Stimulated activated naive CD8-positive, alpha-beta T cell treated with anti-CD3 and anti-CD28 coated beads, Interleukin-15, amount 100 ng/mL, for 72 hours (primary cell): ENCODE measurements at places on chromosomes 4 and X.

- DNase-seq, result peak; percentile 23
Measured at GRCh38 chr4:153204728-153205648, 745 bp downstream of the TRIM2 start.

- DNase-seq, result no peak
Measured at GRCh38 chr4:181661923-181662322, 581.3 kb upstream of the TENM3 start.

- no peak for DNase-seq
Measured at GRCh38 chrX:68261060-68261672, 172.1 kb downstream of the OPHN1 start.

- no peak for DNase-seq
Measured at GRCh38 chr4:86132468-86132867, 227.4 kb downstream of the MAPK10 start.

GRCh38 chr4:154591890-154592289, 1.3 kb upstream of the FGA start:
- no peak for DNase-seq

DNA sequence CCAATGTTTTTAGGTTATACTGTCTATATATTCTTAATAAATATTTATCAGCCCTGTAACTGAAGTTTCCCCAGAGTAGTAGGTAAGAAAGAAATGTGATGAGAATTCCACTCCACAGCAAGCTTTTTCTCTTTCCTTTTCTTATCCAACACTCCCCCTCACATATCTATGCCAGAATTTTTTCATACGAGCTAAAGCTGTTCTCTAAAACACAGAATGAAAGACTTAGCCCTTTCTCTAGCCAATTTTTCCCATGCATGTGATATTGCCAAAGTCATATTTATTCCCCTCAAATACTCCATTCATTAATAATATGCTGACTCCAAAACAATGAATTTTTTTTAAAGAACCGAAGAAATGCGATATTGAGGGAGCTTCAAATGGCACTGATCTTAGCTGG, 32.3 kb downstream of the VEGFC start:
- DNase-seq, result no peak

DNA sequence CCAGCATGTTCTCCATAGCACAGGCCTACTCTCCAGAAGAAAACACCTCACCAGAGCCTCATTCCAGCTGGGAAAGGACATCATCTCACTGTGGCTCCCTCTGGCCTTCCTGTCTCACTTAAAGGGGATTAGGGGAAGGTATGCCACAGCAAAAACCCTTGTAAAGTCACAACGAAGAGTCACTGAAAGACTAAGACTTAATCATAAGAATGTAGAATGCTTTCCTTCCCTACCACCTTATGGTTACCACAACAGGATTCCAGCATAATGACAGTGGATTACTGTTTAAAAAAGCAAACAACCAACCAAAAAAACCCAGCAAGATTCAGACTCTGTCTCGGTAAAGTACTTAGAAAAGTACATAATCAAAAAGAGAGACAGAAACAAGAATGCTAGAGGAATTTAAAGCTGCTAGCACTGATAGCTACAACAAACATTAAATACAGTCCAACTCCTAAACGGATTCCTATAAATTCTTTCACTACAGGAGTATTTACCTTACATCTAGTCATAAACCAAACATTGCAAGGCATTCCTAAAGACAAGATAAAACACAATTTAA, 75.1 kb downstream of the BANK1 start:
- DNase-seq, result no peak

DNA sequence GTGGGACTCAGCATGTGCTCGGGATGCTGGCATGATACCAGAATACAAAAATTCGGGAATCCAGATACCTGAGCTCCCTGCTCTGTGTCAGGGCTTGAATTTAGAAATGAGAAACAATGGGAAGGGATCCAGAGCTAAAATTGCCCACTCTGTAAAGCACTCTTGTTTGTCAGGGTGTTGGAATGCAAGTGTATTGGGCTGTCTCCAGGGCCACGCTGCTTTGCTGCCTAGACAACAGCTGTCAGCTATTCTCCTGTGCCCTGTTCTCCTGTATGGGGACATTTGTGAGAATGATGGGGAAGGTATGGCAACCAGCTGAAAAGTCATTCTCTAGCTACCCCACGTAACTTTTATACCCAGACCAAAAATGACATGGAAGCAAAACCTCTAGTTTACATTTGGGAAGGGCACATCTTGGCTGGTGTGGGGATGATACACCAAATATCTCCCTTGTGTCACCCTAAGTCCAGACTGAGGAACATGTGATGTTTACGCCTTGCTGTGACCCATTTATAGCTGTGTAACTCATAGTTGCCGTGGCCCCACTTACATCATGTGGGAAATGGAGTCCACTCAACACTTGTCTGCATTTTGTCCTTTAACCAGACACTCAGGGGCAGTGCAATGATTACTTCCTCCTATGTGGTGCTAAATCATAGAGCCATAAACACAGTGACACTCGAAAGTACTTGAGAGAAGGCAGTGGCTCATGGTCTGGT, 46.6 kb downstream of the SMPX start:
- DNase-seq, result no peak

DNA sequence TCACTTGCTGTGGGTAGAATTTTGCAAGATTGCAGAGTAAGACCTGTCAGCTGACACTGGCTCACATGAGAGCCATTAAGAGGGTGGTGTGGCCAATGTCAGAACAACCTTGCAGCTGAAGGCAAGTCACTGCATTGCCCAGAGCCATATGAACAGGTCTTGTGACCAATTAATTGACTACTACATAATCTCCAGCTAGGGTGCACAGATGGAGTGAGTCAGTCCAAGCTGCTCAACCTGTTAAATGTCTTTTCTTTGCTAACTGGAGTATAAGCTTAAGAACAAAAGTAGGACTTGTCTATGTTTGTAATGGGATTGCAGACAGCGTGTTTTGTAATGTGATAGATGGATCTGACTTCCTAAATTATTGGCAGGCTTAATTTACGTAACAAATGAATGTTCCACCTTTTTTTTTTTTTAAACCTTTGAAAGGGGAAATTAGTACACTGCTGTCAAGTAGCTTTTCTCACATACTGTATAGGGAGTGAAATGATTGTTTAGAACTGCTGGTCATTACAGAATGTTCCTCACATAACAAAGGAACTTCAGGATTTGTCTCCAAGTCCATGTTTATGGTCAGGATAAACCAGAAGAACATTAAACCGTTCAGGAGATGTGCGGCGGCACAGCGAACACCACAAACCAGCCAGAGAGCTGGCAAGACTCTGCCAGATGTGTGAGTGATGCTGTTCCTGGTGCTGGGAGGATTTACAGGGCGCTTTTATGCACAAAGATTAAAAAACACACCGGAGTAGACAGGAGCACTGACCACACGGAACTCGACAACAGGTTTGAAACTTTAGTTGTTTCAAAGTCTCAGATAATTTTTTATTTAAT, 37.0 kb downstream of the FNIP2 start:
- no peak for DNase-seq

- no peak for DNase-seq
Measured at GRCh38 chr4:104896660-104897645, 249.7 kb upstream of the TET2 start.

GRCh38 chr4:89733946-89734345, 103.0 kb downstream of the SNCA start:
- no peak for DNase-seq

- peak; percentile 16 for DNase-seq
Measured at GRCh38 chr4:122458625-122459024, 2.1 kb upstream of the IL2 start.

- DNase-seq, result no peak
Measured at GRCh38 chr4:87566276-87566675, 37.1 kb upstream of the SPARCL1 start.

DNA sequence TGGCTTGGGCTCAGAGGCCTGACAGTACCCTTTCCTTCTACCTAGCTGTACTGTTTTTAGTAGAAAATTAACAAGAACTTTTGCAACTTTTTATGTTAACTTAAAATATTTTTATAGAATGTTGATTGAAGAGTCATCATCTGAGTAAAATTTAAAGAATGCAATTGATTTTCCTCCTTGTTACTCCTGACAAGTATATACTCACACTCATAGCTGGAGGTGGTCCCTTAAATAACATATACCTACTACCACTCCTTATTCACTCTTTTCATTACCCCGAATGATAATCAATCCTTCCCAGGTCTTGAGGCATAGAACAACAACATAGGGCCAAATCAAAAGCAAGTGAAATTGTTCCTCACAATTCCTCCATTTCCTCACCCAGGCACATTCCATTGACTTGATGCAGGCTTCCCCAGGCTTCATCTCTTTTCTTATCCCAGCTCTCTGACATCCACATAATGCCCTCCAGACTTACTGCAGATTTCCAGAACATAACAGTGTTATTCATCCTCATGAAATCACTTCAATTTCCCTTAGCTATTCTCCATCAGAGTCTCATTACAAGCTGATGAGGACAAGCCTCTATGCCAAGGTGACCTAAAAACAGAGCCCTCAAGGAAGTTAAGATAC, 73.2 kb upstream of the ANXA10 start:
- no peak for DNase-seq
